ENCODE measurements at places on chromosomes 13 and 19.

GRCh38 chr19:8659905-8660304, 29.5 kb downstream of the NFILZ start:
- no peak for DNase-seq

GRCh38 chr13:76198568-76199163, 562.5 kb downstream of the LMO7 start:
- DNase-seq: no peak

- DNase-seq: peak; percentile 24
Measured at GRCh38 chr19:58054901-58055874, 3.9 kb upstream of the ZNF135 start.

GRCh38 chr19:10776900-10777650, 58.9 kb downstream of the TMED1 start:
- DNase-seq: no peak

DNA sequence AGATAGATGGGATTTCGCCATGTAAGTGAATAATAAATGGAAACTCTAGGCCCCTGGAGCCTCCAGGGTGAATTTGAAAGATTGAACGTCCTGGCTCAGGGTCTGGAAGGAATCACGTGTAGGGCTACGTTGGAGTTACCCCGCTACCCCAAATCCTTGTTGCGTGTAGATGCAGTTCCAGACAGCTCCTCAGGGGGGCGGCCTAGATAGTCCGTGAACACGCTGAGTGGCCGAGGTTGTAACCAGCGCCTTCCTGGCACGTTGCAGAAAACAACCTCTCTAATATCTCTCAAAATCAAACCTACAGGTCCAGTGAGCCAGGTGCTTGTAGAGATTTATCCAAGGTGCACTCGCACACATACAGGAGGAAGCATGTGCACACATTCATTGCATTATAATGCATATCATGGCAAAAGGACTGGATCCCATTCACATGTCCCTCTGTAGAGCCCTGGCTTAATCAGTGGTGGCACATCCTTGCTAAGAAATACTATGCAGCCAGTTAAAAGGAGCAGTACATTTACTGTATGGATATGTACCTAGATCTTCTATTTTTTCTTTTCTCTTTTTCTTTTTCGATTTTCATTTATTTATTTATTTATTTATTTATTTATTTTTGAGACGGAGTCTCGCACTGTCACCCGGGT, 2.5 kb upstream of the KEAP1 start:
- DNase-seq: no peak

- no peak for DNase-seq
Measured at GRCh38 chr13:109647053-109647452, 139.3 kb downstream of the IRS2 start.

- DNase-seq: peak; percentile 50
Measured at GRCh38 chr19:33887891-33888290, 91.2 kb downstream of the KCTD15 start.

DNA sequence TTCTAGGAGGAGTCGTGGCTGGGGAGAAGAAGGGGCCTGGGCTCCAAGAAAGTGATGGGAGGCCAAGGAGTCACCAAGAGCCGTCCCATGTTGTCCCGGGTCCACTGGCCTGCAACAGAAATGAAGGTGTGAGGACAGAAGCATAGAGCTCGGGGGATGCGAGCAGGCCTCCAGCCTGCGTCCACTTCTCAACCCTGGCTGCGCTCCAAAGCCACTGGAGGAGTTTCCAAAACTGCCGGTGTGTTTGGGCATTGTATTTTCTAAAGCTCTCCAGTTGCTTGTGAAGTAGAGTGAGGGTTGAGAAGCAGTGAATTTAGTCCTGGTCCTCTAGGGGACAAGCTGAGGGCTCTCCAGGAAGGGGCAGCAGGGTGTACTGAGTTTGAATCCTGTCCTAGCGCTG, 13.0 kb downstream of the FFAR2 start:
- no peak for DNase-seq

- no peak for DNase-seq
Measured at GRCh38 chr13:40401911-40402776, 264.3 kb downstream of the FOXO1 start.

DNA sequence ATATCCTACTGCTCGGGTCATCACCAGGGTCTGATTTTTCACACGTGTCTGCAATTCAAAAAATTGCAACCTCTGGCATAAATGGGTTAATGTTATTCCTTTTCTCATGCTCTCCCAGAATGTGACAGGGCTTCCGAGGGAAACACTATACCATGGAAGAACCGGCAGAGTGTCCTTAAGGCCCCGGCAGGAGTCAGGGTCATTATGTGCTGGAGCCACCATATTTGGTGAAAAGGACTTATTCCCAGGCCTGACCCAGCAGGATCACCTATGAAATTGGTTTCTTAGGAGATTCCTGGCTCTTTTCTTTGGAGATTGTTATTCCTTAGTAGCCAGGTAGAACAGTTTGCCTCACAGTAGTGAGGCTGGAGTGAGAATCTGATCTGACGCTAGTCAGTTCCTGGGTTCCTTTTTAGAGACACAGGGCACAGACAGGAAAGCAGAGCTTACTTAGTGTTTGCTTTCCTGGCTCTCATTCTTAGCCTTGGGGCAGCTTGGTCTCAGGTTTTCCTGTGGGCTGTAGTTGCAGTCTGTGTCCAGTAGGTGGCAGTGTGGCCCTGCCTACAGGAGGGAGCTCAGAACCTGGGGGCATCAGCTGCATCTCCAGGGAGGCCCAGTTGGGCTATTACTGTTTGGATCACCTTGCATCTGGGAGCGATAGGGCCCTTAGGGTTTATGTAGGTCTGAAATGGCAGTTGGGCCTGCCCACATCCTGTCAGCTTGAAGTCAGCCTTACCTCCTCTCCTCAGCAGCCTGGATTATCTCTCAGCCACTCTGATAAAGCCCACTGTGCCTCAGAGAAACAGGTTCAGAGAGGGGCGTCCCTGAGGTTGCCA, 12.4 kb downstream of the SNRNP70 start:
- DNase-seq: peak; percentile 14

GRCh38 chr13:48555441-48555840, 22.6 kb upstream of the RCBTB2 start:
- no peak for DNase-seq

GRCh38 chr19:47283405-47284059, 8.8 kb downstream of the INAFM1 start:
- no peak for DNase-seq

- no peak for DNase-seq
Measured at GRCh38 chr19:44021221-44021620, 4.0 kb upstream of the ZNF222 start.
